ENCODE measurements at places on chromosomes 1 and 21.

- ATAC-seq: no peak
Observed at GRCh38 chr1:208888376-208888775, 644.2 kb upstream of the PLXNA2 start.

DNA sequence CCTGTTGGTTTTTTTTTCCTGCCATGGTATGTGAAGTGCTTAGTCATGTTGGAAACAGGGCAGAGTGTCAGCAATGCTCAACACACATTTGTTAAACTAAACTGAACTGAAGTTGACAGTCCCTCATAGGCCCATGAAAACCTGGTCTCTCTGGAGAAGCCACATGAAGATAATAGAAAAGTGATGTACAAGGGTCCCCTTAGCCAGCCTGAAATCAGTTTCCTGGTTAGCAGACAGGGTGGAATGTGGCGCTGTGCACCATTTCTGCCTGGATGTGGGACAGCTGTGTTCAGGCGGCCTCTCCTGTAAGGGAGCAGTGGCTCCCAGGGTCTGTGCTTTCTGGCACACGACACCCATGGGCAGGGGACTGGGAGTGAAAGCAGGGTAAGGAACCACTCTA, 9.9 kb upstream of the CHI3L1 start:
- ATAC-seq: no peak

DNA sequence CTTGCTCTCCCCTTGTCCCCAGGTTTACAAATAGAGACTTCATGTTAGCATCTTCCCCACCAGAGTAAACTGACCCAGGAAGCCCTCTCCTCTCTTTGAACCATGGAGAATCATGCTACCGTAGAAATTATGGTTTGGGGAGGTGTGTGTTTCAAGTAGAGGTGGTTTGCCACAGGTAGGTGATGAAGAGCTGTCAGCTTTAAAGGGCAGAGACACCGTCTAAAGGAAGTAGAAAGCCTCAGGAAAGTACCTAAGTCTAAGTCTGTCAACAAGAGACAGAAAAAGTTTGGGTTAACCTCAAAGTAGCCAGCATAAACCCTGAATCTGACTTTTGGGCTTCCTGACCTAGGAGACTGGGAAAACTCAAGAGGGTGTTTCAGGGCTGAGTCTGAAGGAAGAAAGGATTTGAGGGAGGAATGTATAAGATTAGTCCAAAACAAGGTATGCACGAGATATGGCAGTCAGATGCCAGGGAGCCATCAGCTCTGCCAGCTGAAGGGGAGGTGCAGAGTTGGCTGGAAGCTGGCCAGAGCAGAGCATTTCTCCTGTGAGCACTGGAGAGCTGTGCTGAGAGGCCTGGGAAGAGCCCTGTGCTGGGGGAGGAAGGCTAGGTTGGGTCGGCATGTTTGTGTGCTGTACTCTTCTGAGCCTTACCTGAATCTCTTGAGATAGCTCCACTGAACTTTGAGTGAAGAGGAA, 14.3 kb downstream of the ADAMTSL4 start:
- no peak for ATAC-seq

DNA sequence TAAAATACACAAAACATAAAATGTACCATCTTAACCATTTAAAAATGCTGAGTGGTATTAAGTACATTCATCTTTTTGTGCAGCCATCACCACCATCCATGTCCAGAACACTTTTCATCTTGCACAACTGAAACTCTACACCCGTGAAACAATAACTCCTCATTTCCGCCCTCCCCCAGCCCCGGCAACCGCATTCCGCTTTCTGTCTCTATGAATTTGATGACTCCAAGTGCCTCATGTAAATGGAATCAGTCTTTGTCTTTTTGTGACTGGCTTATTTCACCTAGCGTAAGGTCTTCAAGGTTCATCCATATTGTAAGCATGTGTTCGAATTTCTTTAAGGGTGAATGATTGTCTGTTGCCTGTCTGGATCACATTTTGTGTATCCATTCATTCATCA, 37.2 kb downstream of the SCCPDH start:
- no peak for ATAC-seq

GRCh38 chr1:23202263-23202749, 15.0 kb downstream of the HTR1D start:
- no peak for ATAC-seq

GRCh38 chr1:168653567-168653966, 75.4 kb downstream of the DPT start:
- ATAC-seq: no peak

- peak; percentile 92 for ATAC-seq
Observed at GRCh38 chr1:212485913-212486618, 53.3 kb downstream of the NENF start.

- ATAC-seq: no peak
Observed at GRCh38 chr1:20184481-20184900, 1.4 kb upstream of the UBXN10 start.

DNA sequence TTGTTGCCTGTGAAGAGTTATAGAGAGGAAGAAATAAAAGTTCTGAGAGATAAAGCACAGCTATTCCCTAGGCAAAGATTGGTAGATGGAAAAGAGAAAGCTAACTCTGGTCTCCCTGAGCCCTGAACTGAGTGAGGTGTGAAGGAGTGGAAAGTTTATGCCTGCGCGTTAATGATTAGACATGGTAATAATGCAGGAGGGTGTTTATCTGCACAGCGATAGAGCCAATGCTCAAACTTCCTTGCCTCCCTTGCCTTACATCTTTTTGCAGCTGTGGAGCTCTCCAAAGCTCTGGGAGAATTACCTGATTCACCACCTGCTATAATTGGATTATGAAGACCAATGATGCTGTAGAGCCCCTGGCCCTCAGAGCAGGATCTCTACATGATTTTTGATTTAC, 32.8 kb upstream of the CHRM3 start:
- ATAC-seq: no peak

GRCh38 chr1:27298632-27299384, 23.2 kb upstream of the TMEM222 start:
- no peak for ATAC-seq

GRCh38 chr21:35048183-35048601, 910 bp downstream of the RUNX1 start:
- no peak for ATAC-seq

GRCh38 chr1:73761559-73761958, 436.4 kb downstream of the LRRIQ3 start:
- ATAC-seq: no peak

DNA sequence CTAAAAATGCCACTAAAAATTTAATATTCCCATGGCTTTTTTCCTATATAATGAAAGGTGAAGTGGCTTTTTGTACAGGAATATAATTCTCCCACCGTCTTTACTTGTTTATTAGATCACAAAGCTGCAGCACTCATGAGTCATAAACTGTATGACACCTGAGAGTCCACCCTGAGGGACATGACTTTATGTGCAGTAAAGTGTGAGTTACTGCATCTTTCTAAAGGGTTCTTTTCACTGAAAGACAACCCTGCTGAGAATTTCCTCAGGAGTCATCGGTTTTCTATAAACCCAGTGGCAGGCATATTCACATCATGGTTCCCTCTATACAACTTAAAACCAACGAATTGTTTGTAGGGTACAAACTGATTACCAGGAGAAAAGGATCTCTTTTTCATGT, 77.4 kb downstream of the APP start:
- peak; percentile 26 for ATAC-seq

DNA sequence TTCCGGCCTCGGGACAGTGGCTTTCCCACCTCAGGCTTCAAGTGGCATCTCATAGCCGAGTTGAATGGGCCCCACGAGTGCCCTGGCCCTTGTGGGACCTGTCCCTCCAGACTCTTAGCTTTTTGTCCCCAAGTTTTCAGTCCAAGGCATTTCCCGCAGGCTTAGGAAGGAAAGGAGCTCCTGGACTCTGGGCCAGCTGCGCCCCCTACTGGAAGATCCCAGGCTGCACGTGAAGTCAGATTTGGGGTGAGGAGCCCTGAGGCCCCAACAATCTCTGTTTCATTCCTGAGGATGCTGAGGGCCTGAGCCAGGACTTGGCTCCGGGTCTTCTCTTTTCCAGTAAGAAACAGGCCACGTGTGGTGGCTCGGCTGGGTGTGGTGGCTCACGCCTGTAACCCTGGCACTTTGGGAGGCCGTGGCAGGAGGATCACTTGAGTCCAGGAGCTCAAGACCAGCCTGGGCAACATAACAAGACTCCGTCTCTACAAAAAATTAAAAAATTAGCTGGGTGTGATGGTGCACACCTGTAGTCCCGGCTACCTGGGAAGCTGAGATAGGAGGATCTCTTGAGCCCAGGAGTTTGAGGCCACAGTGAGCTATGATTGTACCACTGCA, 67.4 kb downstream of the ARHGEF10L start:
- peak; percentile 55 for ATAC-seq

DNA sequence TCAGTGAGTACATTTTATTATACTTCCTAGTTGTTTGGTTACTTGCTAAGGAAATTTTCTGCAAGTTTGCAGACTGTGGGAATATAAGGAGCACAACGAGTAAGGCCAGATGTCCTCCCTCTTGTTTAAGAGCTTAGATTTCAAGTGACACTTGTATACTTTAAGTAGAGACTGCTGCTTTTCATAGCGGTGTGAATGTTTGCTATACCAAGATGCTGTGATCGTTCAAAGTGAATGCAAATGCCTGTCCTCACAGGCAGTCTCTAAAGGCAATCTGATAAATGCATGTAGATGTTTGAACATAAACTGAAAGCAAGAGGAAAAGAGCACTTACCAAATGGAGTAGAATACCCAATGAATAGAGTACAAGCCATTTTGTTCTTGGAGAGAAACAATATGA, 226.4 kb downstream of the NRIP1 start:
- ATAC-seq: no peak

GRCh38 chr1:150365941-150366340, 2.0 kb downstream of the RPRD2 start:
- no peak for ATAC-seq

- ATAC-seq: peak; percentile 27
Observed at GRCh38 chr1:25675729-25676476, 59.3 kb downstream of the MAN1C1 start.

- no peak for ATAC-seq
Observed at GRCh38 chr1:61781151-61781550, 38.9 kb downstream of the PATJ start.

DNA sequence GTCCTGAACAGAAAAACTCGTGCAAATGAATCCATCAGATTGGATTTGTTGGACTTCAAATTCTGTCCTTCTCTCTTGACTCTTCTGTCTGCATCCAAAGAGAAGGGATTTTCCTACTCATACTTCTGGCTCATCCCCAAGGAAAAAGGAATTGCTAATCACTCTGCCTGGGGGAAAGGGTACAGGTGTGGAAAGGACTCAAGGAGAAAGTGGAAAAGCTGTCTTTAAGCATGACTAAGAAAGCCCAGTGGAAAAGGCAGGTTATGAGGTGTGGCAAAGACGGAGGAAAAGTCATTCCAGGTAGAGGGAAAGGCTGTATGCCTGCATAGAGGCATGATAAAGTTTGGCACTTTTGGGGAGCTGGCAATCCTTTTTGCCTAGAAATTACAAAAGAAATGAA, 43.4 kb downstream of the PTGS2 start:
- ATAC-seq: peak; percentile 42

DNA sequence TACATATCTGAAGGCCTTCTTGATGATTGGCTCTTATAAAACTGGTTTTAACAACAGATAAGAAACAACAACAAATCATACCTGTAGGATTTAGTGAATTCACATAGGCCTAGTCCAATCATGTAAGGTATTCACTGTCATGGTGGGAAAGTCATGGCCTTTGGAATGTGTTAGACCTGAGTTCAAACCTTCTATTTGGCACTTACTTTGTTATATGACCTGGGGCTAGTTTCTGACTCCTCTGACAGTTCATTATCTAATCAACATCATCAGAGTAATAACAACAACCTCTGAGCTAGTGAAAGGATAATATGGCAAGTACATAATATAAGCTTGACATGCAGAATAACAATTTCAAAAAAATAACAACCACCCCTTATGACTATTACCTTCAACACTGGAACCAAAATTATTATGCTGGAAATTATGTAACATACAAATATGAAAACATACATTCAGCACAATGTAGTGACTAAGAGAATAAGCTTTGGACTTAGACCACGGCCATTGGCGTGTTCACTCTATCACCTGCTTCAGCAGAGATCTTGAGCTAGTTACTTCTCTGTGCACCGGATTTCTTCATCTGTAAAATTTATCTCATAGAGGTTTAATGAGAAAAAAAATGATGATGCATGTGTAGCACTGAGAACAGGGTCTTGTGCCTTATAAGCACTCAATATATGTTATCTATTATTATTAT, 597.6 kb downstream of the LMO4 start:
- no peak for ATAC-seq

GRCh38 chr1:208943291-208943690, 640.2 kb upstream of the CAMK1G start:
- no peak for ATAC-seq

GRCh38 chr1:161115132-161115711, 2.6 kb downstream of the PFDN2 start:
- ATAC-seq: peak; percentile 88

- ATAC-seq: no peak
Observed at GRCh38 chr1:28770601-28771165, 33.9 kb downstream of the YTHDF2 start.

DNA sequence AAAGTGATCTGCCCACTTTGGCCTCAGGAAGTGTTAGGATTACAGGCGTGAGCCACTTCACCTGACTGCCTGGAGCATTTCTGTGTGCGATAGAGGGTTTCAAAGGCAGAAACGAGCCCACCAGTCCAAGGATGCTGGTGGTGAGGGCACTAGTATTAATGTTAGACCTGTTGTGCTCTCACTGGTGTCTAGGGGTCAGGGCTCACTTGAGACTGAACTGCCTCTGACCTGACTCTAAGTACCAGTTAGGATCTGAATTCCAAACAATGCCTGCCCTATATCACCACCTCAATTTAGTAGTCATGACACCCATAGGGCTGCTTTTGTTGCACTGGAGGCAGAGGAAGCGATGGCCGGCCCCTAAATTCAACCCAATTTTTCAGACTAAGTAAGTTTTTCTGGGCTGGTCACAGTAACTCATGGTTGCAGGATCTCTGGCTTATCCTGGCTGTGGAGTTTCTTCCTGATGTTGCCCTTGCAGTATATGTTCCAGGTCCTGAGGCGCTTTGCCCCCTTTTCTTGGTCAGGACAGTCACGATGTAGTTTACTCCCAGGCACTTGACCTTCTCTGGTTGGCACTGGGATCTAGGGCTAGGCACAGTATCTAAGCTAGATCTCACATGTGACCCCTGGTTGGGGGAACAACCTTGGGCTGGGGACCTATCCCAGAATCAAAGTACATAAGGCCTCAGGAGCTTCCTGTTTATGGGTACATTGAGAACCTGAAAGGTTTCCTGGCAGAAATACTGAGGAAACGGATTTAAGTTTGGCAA, 4.5 kb downstream of the CCDC17 start:
- ATAC-seq: peak; percentile 9

- ATAC-seq: no peak
Observed at GRCh38 chr1:6434186-6434585, 9.6 kb downstream of the ESPN start.

DNA sequence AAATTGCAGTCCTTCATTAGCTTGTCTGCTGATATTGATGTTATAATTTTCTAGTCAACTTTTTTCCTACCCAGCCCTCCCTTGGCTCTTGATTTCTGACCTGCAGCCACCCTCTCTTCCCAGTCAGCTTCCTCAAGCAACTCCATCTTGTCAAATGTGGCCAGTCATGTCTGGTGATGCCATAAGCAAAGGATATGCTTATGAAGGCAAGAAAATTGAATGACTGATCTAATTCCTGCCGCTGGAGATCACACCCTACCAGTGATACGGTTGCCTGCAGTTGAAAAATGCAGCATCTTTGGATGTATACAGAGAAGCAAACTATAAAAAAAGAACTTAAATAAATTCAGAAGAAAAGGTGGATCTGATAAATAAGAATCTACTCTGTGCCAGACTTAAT, 297.1 kb upstream of the DAB1 start:
- ATAC-seq: no peak
